Activated CD8-positive, alpha-beta memory T cell treated with anti-CD3 and anti-CD28 coated beads, Interleukin-2, amount 10 ng/mL, durations not matched to agents 7 days and 5 days (primary cell): ENCODE measurements at places on chromosomes 16 and 17. TPM values are rescaled to one million over a fixed set of nuclear protein-coding genes. Genes with fewer than 3 reads are reported as not detected.

The PTX4 gene
- total RNA-seq: not detected

The TOP2A gene
- 310 TPM for total RNA-seq

The AGRP gene
- total RNA-seq: not detected

DNA sequence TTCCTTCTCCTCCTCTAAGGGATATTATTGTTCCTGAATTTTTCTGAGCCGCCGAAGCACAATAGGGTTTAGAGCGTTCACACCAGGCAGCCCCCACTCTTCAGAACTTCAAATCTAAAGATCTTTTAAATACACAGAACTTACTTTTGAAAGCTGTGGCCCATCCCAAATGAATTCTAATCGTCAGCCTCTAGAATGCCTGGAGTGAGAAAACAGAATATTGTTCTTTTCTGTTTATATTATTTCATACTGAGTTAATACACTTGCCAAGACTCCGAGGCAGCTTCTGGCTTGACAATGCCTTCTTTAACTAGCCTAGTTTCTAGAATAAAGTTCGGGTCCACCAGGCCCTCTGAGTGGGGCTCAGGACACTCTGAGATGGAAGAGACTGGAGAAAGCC is 405.6 kb downstream of the WWOX start:
- DNase-seq: no peak

- DNase-seq: peak; percentile 45
Observed at GRCh38 chr16:81885976-81886586, 107.0 kb downstream of the PLCG2 start.

DNA sequence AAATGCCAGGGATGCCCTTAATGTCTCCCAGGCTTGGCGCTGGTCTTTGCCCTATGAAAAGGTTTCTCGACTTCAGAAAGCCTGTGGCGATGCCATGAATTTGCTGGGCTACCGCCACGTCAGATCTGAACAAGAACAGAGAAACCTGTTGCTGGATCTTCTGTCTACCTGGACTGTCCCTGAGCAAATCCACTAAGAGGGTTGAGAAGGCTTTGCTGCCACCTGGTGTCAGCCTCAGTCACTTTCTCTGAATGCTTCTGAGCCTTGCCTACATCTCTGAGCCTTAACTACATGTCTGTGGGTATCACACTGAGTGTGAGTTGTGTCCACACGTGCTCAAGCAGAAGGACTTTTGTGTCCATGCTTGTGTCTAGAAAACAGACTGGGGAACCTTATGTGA is 11.4 kb downstream of the CHST4 start:
- DNase-seq: peak; percentile 50

DNA sequence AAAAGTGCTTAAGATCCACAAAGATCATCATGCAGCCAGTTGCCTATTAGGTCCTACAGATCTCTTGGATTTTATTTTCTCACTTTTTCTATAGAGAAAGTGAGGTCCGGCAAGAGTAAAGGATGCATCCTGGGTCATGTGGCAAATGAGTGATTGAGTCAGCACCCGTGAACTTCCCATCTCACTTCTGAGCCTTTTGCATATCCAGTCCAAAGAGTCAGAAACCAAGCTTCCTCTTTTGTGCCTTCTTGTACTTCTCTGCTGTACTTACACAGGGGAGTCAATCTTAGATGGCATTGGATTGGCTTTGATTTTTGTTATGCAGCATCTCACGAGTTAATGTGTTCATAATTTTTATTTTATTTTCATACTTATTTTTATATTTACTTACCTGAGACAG is 114.2 kb upstream of the IRX5 start:
- no peak for DNase-seq

GRCh38 chr16:51953286-51953985 is 593.5 kb downstream of the TOX3 start:
- no peak for DNase-seq

- DNase-seq: no peak
Observed at GRCh38 chr16:86314402-86315025, 195.8 kb upstream of the FOXF1 start.

GRCh38 chr16:12611006-12611477 is 192.6 kb downstream of the CPPED1 start:
- no peak for DNase-seq

- DNase-seq: no peak
Observed at GRCh38 chr17:35056013-35056412, 7.5 kb downstream of the RFFL start.

DNA sequence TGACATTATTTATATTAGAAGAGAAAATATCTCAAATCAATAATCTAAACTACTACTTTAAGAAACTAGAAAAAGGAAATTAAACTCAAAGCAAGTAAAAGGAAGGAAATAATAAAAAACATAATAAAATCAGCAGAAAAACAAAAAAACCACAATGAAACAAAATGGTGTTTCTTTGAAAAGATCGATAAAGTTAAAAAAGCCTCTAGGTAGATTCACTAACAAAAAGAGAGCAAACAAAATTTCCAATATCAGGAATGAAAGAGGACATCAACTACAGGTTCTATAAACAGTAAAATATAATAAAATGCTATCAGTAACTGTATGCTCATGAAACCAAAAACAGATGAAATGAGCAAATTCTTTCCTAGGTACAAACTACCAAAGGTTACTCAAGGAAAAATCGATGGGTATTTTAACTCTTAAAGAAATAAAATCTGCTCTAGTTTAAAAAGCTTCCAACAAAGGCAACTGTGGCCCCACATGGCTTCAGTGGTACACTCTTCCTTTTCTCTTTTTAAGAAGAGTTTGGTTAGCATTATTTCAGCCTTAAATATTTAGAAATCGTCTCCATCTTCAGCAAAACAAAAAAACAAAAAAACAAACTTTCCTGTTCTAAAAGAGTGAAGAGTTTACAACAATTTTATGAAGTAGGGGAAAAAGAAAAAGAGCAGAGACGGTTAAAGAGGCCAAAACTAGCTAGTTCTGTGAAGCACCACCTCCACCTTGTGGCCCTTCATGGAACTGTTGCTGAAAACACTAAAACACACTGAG is 102.2 kb downstream of the TRIM37 start:
- DNase-seq: peak; percentile 79

GRCh38 chr16:53085931-53086421 is 31.2 kb downstream of the CHD9 start:
- DNase-seq: no peak

- DNase-seq: no peak
Observed at GRCh38 chr16:57992084-57992483, 8.4 kb downstream of the ZNF319 start.

DNA sequence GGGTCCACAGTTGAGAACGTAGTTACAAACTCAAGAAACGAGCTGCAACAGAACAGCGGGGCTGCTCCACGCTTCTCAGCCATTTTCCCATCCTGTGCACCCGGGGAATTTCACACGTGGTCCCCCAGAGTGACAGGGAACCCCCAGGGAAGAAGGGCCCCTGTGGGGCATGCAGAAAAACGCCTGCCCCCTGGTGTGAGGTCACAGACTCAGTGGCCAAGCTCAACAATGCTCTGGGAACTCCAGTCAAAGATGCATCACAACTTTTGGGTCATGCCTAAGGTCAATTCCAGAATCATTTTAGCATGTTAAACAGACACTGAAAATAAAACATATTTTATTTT is 115.4 kb downstream of the ZNF778 start:
- DNase-seq: no peak

DNA sequence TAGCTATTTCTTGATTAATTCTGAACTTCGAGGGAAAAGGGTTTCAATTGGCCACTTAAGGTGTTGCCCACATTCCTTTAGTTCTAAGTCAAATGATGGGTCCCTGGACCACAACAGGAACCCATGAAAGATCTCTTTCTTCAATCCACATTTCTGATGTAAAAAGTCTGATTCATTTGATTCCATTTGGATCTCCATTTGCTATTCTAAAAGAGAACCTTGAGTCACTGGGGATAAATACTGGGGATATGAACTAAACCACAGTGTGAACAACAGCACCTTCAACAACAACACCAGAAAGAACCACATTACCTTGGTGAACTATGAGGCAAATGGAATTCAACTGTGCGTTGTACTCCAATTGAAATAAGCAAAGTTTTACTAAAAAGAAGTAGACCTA is 108.9 kb upstream of the IRX5 start:
- no peak for DNase-seq

GRCh38 chr16:28009586-28010373 is 53.7 kb downstream of the GSG1L start:
- no peak for DNase-seq
